Fibroblast of lung (primary cell): ENCODE measurements at places on chromosomes 16 and 17. TPM values are rescaled to one million over a fixed set of nuclear protein-coding genes. Genes with fewer than 3 reads are reported as not detected.
A peak's percentile ranks its signal among the peaks of the same experiment; 100 is the strongest.

Gene PRSS36
- total RNA-seq, result 0.17 TPM in 1 of 2 replicates, not detected in the other

Gene TPSD1
- not detected in 2 replicates for total RNA-seq

Gene LDAF1
- total RNA-seq, result 112 and 123 TPM in 2 replicates

Gene DDX42
- 53.4 and 61.8 TPM in 2 replicates for total RNA-seq

Gene CACNA1H
- total RNA-seq, result 0.26 and 1.2 TPM in 2 replicates

DNA sequence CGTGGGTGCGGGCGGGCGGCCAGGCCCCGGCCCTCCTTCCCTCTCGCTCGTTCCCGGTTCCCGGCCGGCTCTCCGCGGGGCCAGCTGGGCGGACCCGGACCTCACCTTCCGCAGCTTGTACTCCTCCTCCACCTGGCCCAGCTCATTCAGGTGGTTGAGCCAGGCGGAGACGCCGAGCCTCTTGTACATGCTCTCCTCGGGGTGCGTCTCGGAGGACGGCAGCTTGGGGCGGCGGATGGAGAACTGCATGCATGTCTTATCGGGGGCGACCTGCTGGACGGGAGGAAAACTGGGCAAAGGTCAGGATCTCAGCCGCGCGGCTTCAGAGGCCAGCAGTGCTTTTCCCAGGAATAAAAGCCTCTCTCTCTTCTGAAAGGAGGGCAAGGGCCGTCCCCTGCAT is 85.4 kb downstream of the TBC1D16 start:
- DNase-seq, result no peak

GRCh38 chr17:36546418-36547093 is 1.8 kb downstream of the GGNBP2 start:
- no peak for DNase-seq

GRCh38 chr17:62666801-62667591 is 39.5 kb downstream of the MRC2 start:
- DNase-seq, result no peak

- DNase-seq, result peak; percentile 85
Measured at GRCh38 chr17:50783193-50783660, 15.9 kb upstream of the ANKRD40CL start.

- peak; percentile 91 for DNase-seq
Measured at GRCh38 chr17:37327341-37328090, 48.3 kb upstream of the C17orf78 start.

DNA sequence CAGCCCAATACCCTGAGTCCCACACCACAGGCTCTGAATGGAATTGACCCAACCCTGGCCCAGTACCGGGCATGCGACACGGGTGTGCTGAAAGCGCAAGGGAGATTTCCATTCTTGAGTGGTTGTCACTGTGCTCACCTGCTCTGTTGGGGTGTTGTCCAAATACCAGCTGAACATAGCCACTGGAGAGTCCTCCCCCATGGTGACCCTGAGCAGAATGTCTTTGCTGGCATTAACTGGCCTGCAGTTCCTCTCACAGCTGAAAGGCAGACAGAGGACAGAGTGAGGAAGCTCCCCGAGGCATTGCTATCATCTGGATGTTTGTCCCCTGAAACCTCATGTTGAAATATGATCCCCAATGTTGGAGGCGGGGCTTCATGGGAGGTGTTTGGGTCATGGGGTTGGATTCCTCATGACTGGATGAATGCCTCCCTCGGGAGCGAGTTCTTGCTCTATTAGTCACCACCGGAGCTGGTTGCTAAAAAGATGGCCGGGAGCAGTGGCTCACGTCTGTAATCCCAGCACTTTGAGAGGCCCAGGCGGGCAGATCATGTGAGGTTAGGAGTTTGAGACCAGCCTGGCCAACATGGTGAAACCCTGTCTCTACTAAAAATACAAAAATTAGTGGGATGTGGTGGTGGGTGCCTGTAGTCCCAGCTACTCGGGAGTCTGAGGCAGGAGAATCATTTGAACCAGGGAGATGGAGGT is 57.3 kb upstream of the BCO1 start:
- peak; percentile 95 for DNase-seq

DNA sequence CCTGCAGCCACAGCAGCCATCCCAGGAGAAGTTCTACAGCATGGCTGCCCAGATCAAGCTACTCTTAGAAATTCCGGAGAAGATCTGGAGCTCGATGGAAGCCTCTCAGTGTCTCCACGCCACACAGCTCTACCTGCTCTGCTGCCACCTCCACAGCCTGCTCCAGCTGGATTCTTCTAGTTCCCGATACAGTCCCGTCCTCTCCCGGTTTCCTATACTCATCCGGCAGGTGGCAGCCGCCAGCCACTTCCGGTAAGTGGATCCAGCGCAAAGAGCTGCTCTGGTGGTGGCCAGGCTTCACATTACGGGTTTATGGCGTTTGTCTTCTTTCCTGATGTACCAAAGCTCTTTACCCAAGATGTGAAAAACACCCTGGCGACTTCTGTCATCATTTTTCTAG is 3.6 kb downstream of the COG1 start:
- peak; percentile 38 for DNase-seq

DNA sequence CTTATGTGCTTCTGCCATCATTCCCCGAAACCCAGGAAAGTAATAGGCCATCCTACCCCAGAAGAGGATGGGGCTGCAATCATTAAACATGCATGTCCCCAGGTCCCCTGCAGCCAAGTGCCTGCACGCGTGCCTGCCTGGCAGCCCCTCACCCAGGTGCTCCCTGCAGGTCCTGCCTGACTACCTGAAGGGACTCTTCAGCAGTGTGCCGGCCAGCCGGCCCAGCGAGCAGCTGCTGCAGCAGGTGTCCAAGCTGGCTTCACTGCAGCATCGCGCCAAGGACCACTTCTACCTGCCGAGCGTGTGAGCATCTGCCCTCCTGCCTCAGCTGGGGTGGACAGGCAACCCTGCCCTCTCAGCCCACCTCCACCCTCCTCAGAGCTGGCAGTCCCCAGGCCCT is 16.2 kb upstream of the ALKBH5 start:
- DNase-seq, result no peak

GRCh38 chr17:41009936-41010335 is 1.0 kb upstream of the KRTAP3-1 start:
- no peak for DNase-seq

DNA sequence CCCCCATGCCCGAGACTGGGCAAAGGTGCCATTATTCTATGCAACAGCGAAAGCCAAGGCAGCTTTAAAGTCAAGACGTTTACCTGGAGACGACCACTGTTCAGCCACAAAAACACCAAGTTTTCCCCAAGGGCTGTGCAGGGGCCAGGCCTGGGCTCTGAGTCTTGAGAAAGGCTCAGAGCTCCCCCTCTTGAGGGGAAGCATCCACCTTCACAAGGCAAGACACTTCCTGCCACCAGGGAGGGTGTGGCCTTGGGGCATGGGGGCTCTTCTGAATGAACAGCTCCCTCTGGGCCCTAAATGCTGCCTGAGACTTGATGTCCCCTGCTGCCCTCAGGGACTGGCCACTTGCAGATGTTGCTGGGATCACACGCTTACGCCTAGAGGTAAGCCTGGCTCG is 26.5 kb downstream of the PDIA2 start:
- no peak for DNase-seq

DNA sequence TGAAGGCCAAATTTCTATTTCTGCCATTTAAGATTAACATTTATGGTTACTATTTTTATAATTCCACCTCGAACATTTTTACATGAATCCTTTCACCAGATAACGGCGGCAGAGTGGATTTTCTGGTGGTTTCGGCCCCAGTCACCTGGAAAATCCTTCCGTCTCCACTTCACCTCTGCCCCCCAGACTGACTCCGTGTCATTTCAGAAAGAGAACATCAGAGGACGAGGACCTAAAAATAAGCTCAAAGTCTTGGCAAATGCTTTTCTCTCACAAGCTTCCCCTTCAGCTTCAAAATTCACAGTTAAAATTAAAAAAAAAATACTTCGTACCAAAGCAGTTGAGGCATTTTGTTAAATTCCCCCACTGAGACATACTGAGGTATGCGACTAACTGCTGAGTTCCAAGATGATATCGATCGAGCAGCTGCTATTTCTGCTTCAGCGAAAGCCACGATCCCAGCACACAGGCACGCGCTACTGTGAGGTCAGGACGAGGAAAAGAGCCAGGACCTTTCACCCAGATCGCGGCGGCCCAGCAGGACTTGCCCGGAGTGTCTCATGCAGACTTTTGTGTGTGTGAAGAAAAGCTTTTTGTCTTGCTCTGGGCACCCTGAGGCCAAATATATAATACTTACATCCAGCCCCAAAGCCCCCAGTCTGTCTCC is 36.8 kb downstream of the ASPA start:
- peak; percentile 45 for DNase-seq

DNA sequence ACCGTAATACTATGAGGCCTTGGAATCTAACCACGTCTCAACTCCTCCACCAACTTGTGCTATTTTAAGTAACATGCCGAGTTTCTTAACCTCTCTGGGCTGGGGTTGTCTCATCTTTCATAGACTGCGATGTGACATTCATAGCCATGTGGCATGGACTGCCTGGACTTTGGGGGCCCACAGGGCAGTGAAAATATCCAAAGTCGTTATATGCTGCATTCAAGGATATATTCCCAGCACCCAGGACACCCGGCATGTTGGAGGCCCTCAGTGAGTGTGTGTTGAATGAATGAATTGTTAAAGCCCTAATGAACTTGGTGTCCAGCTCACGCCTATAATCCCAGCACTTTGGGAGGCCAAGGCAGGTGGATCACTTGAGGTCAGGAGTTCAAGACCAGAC is 203.1 kb downstream of the CBLN1 start:
- DNase-seq, result no peak

DNA sequence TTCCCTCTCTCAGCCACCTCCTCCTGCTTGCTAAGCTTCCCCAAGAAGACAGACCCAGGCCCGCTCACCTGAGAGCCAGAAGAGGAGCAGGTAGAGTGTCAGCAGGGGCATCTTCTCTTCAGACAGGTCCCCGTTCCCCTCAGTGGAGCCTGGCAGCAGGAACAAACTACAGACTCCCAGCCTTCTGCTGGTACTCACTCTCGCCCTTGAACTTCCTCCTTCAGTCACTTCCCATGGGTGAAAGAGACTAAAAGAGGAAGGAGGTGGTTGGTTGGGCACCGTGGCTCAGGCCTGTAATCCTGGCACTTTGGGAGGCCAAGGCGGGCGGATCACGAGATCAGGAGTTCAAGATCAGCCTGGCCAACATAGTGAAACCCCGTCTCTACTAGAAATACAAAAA is at the start of gene CD300LF:
CD300LF (minus strand) TSS at position 168 of the 400 bp plus-strand sequence; CDS start at position 111, 57 bp downstream.
- DNase-seq, result no peak

DNA sequence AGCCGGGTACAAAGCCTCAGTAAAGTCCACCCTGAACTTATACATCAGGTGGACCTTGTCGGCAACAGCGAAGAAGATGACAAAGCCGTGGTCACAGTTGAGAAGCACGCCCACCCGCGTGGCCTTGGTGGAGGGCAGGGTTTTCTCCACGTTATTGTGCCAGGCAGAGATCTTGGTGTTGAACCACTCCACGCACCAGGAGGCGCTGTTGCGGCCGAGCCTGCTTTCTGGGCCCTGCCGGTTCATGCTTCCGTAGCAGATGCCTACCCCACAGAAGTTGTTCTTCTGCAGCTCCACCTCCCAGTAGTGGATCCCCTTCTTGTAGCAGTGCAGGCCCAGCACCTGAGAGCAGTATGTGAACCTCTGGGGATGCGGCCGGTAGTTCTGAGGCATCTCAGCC is 22.1 kb downstream of the TRIM25 start:
- no peak for DNase-seq

GRCh38 chr16:56302506-56302905 is 111.2 kb downstream of the GNAO1 start:
- DNase-seq, result no peak

DNA sequence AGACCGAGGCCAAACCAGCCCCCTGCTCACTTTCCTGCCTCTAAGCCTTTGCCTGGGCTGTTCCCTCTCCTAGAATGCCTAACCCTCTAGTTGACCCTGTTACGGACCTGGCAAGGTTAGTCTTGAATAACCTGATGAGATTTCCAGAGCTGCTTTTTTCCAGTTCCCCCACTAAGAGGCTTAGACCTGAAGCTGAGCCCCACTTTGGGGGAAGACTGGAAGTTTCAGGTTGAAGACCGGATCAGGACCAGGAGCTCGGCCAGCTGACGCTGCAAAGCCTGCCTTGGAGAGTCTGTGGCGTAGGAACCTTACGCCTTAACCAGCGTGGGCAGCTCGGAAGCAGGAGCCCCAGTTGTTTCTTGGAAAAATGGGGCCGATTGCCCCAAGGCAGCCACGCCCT is 129.8 kb downstream of the OR1D5 start:
- DNase-seq, result no peak

- peak; percentile 47 for DNase-seq
Measured at GRCh38 chr17:50117202-50118051, 12.5 kb downstream of the SAMD14 start.

GRCh38 chr16:76428858-76429257 is 151.7 kb downstream of the CNTNAP4 start:
- DNase-seq, result no peak

DNA sequence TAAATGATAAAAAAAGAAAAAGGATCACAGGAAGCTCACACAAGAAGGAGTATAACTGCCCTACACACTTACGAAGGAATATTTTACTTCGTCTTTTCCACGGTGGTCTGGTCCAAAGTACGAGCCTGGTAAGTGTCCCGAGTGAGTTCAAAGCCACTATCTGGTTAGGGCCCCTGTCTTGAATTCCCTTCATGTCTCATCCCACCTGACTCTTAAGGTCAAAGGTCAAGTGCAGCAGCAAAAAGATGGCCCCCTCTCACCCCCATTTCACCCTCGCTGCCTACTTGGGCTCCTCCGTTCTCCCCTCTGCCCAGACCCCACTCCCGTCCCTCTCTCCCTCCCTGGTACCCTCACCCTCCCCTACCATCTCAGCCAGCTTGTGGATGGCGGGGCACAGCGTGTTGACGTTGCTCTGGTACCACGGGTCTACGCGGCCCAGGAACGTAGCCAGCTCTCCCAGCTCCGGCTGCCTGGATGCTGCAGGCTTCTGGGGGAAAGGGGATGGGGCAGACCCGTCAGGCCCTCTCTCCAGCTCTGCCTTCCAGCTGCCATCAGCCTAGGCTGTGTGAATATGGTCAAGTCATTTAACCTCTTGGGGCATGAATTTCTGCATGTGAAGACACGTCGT is 27.8 kb upstream of the MFSD6L start:
- no peak for DNase-seq

DNA sequence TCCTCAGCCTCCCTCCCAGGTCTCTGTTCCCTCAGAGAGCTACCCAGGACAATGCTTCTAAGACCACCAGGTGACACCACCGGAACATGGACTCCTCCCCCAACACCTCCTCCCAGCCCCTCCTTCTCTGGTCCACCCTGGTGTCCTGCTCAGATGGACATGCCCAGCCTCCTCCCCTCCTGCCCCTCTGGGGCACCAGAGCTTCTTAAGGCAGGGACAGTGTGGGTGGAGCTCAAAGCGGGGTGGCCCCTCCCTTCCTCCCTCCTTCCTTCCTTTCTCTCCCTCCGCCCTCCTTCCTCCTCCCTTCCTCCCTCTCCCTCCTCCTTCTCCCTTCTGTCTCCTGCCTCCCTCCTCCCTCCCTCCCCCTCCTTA is 22.7 kb downstream of the TRPV3 start:
- DNase-seq, result peak; percentile 50

DNA sequence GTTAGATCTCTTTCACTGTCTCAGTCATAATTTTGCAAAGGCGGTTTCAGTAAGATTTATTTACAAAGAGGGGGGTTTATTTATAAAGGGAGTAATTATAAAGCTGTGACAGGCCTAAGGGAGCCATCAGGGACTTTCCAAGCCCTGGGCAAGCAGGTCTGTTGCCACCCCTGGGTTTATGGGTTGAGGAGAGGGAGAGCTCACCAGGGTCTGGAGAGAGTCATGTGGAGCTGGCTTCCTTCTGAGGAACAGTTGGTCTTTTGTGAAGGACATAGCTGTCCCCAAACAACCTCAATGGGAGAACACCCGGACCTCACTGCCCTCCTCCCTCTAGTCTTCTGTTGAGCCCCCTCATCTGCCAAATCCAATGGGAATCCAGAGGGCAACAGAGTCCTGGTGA is 9.8 kb downstream of the ITGAM start:
- DNase-seq, result no peak
